CD4-positive, alpha-beta T cell treated with Interferon alpha-2 for 1 hour (primary cell): ENCODE measurements at places on chromosomes 6 and 20.

DNA sequence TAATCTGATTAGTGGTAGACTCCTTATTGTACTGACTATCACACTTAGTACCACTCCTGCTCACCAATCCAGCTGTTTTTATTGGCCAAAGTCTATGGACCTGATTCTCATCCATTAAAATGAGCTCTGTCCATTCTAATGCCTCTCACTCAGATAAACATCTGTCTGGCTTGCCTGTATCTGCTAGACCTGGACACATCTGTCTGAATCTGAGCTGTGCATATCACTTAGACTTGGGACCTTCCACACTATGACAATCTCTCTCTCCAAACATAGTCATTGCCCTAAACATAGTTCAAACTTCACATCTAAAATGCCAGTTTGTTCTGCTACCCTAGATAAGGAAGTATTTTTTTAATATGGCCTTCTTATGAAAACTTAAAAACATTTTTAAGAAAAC, 92.6 kb downstream of the CENPW start:
- no peak for DNase-seq

- no peak for DNase-seq
Measured at GRCh38 chr6:31829633-31830283, 2.2 kb downstream of the HSPA1B start.

DNA sequence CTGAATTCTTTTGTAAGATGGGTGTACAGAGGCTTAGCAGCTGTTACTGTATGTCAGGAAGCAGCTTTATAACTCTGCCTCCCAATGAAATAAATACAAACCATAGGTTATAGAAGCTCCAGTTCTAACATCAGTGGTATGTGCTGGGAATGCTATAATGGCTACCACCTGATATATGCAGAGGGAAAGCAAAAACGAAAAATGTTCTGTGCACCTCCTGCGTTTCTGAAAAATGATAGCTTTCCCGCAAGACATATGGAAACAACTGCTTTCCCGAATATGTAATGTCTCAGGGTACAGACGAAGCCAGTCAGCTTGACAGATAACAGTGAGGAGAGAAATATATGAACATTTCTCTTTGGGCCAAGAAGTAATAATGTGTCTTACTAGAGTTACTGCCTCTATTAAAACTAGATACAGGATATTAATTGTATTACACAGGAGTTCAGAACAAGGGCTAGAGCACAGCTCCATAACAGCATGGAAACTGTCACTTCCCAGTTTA, 517.0 kb upstream of the NRSN1 start:
- no peak for DNase-seq

DNA sequence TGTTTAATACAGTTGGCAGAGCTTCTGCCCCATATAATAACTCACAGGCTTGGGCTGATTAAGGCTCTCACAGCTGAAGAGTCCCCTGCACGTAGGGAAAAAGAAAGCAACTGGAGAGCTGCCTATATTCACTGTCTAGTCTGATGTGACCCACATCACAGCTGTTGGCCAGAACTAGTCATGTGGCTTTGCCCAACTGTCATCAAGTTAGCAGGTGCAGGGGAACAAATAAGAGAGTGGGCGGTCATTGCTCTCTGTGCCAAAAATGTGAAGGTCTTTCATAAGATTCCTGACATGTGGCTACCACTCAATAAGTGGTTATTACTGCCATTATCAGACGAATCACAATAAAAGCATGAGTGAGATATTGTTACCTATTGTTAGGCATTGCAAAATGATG, 665.2 kb downstream of the DOK5 start:
- DNase-seq, result no peak

- no peak for DNase-seq
Measured at GRCh38 chr20:50220894-50221365, 30.3 kb downstream of the CEBPB start.

GRCh38 chr6:6402591-6402990, 82.1 kb upstream of the F13A1 start:
- no peak for DNase-seq

DNA sequence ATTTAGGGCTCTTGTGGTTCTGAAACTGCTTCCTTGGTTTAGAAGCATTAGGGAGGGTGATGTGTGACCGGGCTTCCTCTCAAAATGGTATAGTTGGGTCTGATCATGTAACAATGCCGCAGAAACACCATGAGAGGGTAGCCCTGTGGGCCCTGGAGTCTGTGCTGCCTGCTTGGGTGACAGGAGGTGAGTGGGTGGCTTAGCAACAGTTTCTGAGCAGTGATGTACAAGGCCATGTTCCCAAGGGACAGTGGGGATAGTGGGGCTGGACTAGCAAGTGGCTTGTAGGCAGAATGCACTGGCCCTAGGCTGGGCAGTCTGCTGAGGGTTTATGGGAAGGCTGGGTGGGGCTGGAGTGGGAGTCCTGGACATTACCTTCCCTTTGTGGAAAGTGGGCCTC, 106.9 kb upstream of the MYL9 start:
- DNase-seq, result no peak

GRCh38 chr20:38872491-38873049, 53.6 kb upstream of the FAM83D start:
- DNase-seq, result no peak

- DNase-seq, result peak; percentile 19
Measured at GRCh38 chr6:16752206-16752866, 8.9 kb downstream of the ATXN1 start.

DNA sequence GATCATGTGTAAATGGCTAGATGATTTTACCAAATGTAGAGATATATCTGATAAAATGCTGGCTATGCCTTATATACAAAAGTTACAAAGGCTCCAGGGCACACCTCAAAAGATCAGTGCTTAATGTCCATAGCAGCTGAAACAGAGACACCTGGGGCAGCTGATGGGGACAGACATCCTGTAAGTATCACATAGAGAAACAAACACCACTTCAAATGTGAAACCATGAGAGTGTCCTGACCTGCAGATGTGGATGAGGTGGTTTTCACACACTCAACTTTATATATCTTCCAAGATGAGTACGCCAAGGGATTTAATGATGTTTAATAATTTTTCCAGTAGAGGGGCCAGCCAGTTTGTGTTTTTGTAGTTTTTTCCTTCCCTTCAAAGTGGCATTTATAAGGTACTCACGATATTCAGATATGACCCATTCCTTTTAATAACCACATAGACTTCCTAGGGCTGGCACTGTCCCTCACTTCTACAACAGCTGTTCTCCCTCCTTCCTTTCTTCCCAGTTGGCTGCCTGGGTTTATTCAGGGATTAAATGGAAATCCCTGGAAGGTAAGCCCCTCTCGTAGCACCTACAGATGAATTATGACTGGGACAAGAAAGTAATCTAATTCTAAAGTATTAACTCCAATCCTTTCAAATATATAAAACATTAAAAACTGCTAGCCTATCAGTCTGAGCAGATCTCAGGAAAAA, 50.3 kb upstream of the MCM9 start:
- no peak for DNase-seq

DNA sequence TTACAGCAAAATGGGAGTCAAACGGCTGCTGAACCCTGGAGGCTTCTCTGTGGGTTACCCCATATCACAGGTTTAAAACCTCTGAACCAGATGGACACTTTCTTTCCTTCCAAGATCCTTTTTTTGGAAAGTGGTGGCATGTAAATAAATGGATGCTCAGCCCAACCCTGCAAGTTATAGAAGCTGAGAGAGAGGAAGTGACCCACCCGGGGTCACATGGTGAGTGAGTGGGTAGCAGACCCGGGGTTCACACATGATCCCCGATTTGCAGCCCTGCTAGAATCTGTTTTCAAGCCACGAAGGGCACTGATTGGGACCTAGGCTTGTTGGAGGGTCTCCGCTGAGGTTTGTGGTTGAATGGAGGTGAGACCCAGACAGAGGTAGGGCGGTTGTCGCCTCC, 32.0 kb downstream of the SIRPA start:
- DNase-seq, result no peak

GRCh38 chr6:157944983-157945931, 36.4 kb upstream of the SYNJ2 start:
- no peak for DNase-seq

DNA sequence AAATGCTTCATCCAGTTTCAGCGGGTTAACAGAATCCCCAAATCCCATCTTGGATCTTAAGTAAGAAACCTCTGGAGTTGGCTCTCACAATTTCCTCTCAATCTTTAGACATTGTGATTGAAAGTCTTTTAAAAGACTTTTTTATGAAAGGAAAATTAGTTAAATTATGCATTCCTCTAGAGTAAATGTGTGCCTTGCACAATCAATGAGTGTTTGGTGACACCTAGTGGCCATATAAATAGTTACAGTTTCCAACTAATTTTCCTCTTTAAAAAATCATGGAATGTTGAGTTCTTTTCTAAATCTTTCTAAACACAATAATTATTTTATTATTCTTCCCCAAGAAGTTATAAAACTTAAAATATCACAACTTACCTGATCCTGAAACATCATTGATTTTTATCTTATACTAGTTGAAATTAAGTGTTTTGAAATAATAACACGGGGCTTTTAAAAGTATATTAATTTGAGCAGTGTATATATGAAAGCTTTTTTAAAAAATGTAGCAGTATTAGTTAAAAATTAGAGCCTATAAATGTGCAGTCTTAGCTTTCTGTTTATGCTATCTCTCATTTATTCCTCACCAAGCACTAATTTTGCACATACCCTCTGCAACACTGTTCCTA, 66.4 kb downstream of the PKHD1 start:
- DNase-seq, result peak; percentile 12

DNA sequence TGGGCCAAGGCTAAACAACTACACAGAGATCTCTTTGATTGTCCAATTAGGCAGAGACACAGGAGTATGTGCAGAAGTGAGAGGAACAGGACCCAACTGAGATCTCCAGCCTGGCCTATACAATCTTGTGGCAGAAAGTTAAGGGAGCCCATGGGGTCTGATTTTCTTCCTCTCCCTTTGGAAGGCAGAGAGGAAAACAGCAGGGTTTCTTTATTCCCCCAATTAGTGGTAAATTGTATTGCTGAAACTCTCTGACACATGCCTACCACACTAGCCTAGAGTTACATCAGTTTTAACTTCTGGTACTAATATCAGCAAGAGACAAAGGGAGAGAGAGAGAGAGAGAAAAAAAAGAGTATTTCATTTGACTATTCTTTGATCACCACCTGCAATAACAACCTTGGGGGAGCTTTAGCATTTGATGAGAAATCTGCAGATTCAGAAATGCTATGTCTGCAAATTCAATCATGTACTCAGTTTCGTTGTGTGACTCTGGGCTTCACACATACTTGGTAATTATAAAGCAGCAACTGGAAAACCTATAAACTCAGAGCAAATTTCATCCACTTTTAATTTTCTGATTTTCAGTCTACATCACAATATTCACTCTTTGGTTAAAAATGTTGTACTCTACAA, 260.3 kb upstream of the SPTLC3 start:
- no peak for DNase-seq

DNA sequence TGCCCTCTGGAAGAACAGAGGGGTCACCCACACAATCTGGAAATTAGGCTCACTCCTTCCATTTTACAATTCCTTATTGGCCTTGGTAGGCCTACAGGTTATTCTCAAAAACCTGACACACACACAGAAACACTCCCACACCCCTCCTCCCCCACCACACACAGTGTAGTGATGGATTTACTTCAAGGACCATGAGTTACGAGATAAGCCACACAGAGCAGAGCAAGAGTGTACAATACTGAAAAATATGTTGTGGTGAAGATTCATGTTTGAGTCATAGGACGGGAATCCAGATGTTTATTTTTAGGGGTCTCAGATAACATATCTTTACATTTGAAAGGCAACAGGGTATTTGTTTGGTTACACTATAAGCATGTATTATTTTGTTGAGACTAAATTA, 291.9 kb downstream of the PLCB1 start:
- DNase-seq, result no peak

DNA sequence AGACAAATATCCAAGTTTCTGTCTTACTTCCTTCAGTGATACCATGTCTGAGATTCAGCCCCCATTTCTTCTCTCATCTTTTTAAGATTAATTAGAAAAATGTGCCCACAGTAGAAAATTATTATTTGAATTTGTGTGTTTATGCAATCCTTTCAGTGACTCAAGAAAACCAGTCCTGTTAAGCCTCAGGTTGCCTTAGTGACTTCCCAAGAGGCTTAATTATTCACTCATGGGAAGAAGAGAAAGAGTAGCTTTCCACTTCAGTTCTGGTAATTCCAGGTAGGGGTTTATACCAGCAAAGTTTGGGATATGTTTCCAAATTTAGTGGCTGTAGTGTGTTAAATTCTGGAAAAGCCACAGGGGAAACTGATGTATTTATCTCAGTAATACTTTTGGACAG, 149.1 kb downstream of the RIMS1 start:
- DNase-seq, result no peak

- peak; percentile 46 for DNase-seq
Measured at GRCh38 chr20:32189691-32190615, 17.6 kb downstream of the PLAGL2 start.

GRCh38 chr6:167679122-167679736, 147.5 kb upstream of the AFDN start:
- no peak for DNase-seq

DNA sequence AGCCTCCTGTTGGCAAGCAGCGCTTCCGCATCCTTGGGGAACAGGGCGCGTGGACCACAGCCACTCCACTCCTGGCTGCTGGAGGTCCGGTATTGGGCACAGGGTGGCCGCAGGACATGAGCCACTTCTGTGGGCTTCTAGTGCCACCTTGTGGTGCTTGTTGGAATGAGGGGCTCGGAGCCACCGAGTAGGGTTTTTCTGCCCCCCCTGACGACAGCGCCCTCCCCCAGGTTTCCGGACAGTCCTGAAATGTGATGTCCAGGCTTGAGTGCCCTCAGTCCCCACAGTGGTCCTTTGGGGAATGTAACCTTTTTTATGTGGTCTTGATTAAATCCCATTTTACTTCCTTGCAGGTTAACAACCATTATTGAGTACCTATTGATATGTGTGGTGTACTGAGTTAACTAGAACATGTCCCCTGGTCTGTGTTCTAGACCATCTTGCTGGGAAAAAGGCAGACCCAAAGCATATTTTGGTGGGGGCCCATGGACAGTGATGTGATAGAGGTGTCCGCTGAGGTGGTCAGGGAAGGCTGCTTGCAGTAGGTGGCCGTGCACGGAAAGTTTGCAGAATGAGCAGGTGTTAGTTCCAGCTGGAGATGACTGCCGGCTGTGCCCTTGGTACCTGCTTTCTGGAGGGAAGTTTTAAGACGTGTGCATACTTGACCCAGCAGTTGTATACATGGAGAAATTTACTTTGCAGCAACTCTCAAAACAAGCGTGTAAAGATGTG, 70.0 kb downstream of the PTPN1 start:
- DNase-seq, result peak; percentile 43

DNA sequence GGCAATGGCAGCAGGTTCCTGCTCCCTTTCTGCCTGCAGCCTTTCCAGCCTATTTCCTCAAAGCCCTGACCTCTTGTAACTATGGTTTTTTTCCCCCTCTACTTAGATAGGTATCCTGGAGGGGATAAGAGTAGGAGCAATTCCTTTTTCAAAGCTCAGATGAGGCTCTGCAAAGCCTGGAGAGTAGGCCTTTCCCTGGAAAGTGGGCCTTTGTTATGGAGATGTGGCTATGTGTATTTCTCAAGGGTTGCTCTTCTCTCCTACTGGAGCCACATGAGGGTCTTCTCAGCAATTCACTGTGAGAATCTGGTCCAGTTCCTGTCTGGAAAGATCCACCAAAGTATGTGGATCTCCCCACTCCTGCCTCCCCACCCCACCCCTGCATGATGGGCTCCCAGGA, 96.0 kb downstream of the DTD1 start:
- no peak for DNase-seq

- DNase-seq, result no peak
Measured at GRCh38 chr6:149200282-149200945, 117.1 kb upstream of the TAB2 start.

GRCh38 chr6:99412065-99412464, 13.0 kb downstream of the PNISR start:
- DNase-seq, result no peak

GRCh38 chr20:49230561-49231133, 11.4 kb downstream of the DDX27 start:
- no peak for DNase-seq
